Stimulated activated CD4-positive, alpha-beta T cell treated with anti-CD3 and anti-CD28 coated beads, TNF-alpha, amount 100 ng/mL, for 1 hour (primary cell): ENCODE measurements at places on chromosomes 7 and 10.

DNA sequence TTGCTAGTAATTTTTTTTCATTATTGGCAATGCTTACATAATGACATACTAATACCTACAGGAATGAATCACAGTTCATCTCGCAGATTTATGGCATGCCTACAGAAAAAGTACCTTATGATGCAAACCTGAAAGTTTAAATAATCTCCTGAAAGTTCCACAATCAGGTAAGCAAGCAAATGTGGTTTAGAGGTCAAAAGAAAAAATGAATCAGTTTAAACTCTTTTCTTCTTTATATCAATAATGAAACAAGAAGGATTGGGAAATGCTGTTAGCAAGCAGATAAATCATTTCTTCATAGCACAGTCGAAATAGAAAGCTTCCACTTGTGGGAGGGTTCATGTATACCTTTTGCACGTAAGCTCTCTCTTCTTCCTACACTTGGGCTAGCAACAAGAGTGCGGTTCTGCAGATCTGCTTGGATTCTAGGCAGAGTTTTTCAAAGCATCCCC, 53.7 kb upstream of the MTPN start:
- DNase-seq: no peak

DNA sequence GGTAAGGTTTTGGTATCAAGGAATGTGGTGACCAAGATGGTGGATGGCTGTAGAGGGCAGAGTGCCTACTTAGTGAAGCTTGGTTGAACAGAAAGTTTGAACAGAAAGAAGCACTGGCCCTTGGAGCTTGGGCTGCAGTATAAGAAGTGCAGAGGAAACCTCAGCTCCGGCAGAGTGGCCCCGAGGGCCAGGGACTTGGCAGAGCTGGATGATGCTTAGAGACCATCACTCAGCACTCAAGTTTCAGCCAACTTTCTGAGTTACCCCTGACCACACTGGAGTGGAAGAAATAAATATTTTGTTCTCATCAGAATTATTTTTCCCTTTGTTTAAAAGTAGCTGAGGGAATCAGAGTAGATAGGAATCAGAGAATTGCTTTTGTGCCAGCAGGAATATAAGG, 336.7 kb downstream of the C7orf25 start:
- DNase-seq: no peak

- no peak for DNase-seq
These were observed 938 bp upstream of the TCTN3 start for GRCh38 chr10:95694665-95695064.

- no peak for DNase-seq
These were observed 15.9 kb upstream of the ASB4 start for GRCh38 chr7:95469848-95470247.

DNA sequence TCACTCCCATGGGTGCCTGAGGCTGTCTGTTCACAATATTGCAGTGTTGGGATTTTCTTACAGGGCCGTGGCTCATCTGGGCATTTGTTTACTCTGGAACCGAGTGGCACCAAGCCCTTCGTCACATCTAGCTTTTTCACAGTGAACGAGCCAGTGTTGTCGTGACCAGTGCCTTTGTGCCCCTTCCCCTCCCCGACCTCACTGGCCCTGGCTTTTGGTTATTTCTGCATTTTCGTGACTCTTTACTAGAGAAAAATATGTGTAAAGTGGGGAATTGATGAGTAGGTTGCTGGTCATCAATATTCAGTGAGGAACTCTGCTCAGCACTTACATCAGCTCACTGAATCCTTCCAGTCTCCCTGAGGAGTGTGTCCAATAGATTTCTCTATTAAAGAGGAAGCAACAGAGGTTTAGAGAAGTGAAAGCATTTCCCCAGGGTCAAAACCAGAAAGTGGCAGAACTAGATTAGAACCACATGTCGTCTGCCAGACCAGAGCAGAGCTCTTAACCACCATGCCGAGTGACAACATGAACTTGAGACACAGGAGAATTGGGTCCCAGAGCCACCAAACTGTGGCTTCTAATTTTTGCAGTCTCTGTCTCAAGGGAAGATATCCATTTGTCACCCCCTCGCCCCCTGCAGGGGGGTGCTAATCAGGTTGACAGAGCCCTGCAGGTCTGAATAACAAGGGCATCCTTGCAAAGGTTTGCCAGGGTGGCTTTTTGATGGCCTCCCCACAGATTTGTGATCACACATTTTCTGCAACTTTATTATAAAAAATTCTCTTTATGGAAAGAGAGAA, 125.3 kb downstream of the CHN2 start:
- DNase-seq: no peak
